Stimulated activated CD8-positive, alpha-beta memory T cell treated with anti-CD3 and anti-CD28 coated beads, Interleukin-4, amount 100 ng/mL, for 1 hour (primary cell): ENCODE measurements at places on chromosomes 4 and X.
A peak's percentile ranks its signal among the peaks of the same experiment; 100 is the strongest.

DNA sequence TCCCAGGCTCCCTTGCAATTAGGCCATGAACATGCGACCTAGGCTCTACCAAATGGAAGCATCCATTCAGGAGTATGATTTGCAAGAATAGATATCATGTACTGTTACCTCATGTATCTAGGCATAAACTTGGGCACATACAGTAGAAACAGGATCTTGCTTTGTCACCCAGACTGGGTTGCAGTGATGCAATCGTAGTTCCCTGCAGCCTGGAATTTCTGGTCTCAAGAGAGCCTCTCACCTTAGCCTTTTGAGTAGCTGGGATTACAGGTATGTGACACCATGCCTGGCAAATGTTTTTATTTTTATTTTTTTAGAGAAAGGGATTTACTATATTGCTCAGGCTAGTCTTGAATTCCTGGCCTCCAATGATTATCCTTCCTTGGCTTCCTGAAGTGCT lies 994.2 kb downstream of the ADGRL3 start:
- no peak for DNase-seq

DNA sequence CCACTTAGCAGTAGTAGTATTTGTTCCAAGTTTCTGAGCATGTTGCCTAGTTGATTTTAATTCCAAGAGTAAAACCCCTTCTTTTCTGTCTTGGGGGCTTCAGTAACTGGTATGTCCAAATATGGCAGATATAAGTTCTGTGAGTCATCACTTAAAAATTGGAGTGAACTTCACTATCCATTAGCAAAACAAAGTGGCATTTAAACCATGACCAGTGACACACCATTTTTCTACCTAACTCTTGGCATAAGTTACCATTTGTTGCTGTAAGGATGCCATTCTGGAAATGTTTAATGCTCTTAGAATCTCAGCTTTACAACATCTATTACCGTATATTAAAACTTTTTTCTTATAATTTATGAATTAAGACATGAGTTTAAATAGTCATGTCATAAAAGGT lies 102.0 kb downstream of the CBR4 start:
- no peak for DNase-seq

DNA sequence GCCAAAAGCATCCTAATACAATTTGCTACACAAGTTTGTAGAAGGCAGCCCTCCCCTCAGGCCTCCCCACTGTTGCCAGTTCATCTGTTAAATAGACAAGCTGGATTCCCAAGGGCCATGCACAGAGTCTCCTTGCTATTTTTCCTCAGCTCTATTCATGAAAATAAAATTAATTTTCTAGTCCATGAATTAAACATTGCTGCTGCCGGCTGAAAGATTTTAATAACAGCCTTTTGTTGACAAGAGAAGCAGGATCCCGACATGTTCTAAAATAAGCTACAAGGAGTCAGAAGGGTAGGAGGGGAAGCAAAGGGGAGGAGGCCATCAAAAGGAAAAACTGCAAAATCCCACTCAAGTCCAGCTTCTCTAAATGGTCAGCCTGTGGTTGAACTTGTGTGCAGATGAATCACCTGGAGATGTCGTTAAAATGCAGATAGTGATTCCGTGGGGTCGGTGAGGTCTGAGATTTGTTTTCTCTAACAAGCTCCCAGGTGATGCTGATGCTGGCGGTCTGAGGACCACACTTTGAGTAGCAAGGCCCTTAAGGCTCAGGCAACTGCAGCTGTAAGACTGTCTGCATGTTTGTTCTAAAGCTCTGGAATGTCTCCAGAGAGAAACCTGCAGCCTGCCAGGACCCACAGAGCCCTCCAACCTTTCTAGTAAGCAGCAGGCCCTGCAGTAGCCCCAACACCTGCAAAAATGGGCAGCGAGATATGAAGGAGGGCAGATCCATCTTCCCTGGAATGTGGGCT lies 9.4 kb downstream of the SCD5 start:
- DNase-seq = no peak

DNA sequence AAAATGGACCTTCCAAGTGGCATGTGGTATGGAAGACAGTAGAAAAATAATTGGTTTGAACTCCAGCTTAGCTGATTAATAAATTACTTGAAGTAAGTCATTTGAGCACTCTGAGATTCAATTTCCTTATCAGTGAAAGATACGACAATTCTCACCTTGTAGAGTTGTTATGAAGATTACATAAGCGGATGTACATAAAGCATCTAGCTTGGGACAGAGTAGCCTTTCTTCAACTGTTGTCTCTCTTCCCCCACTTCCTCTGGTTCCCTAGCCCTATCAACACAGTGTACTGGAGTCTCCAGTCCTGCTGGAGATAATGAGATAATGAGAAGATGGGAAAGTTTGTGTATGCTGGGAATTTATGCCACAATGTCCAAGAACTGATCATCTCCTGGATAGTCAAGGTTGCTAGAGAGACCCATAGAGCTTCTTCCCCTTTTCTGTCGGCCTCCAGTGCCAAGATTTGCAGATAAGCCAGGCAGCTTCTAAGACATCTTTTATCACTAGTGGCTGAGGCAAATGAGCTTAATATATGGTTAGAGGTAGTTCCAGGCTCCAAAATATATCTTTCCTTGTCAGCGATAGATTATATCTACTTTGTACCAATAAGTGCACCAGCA lies 33.9 kb downstream of the VSIG4 start:
- DNase-seq = no peak

- no peak for DNase-seq
Observed at GRCh38 chr4:143728166-143728565, 27.7 kb upstream of the FREM3 start.

DNA sequence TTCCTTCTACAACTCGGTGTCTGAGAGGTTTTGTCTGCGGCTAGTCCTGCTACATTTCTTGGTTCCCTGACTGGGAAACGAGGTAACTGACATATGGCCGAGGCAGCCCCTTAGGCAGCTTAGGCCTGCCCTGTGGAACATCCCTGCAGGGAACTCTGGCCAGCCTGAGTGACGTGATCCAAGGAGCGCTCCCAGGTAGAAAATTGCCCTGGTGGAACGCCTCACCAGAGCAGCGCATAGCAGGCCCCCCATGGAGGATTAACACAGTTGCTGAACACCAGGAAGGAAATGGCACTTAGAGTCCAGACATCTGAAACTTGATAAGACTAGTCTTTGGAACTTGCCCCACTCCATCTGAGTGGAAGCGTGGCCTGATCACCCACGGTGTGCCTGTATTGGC lies 837.4 kb upstream of the NDST4 start:
- DNase-seq = no peak

DNA sequence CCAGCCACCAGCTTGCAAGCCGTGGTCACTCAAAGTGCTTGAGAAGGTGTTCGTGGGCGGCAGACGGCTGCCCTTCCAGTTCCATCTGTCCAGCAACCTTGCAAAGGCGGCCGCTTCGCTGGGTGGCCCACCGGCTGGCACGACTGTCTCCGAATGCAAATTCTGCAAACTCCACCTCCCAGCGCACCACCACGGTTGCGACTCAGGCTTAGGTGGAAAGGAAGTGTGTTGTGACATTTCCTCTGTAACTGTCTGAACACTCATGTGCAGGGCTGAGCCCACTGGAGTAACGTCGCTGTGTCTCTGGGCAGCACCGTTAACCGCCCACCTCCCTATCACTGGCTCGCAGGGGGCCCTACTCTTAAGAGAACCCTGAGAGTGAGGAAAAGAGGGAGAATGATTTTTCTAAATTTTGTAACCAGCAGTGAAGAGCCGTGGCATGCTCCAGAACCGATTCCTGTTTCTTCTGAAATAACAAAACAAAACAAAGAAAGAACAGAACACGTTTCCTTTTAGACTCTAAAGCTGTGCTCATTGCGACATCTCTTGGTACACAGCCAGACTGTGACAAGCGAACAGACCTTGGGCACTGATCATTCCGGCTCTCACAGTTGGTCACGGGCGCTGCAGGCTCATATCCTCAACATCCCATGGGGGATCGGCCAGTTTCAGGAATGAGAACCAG lies at the start of gene P2RY8:
Gene P2RY8, minus strand, starts transcription at position 155 of the 685 bp plus-strand sequence. CDS start 70,627 bp downstream, outside the sequence.
- DNase-seq = peak; percentile 61

DNA sequence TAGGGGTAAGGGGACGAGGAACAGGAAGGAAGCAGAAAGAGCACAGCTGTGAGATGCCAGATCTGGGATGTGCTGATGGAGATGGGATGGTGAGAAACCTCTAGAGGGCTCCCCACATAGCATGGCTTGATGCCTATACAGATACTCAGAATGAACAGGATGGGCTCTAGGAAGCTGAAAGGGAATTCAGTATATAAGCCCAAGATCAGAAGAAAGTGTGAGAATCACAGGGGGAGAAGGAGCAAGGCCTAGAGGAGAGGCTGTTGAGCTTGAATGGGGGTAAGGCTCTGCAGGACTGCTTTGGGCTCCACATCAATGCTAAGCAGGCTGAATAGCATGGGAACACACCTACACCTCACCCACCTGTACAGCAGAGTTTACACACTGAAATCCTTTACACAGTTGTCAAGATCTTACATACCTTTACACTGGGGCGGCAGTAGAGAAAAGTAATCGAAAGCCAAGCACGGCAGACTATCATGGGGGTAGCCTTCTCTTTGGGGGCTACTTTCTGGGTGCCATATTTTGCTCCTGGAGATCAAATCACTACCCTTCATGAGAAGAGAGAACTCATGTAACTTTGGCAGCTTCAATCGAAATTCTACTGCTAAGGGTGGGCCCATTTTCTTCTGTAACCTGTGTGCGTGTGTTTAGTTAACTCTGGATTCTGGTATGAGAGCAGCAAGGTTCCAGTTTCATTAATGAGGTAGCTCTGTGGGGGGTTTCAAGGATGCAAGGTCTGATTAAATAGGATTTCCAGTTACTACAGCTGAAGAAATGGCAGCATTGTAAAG lies 30.6 kb downstream of the HOPX start:
- no peak for DNase-seq

DNA sequence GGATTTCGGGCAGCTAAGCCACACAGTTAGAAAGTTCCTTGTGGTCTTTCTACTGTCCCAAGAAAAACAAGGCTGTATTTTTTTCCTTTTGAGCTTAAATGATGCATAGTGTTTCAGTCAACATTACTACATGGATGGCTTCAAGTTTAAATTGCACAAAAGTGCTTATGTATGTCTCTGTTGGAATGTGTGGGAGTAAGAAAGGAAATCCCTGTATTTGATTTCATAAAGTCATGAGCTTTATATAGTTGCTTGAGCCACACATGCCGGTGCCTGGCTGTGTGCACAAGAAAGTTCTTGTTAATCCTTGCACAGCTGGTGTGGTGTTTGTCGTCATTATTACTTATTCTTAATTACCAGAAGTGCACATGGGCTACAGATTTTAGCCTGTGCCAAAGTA lies 262.2 kb downstream of the ARHGAP10 start:
- no peak for DNase-seq
